HTR-8/SVneo (cell line): ENCODE measurements at places on chromosomes 11 and 22.

- no peak for DNase-seq
Observed at GRCh38 chr11:12269446-12270214, 107.7 kb upstream of the PARVA start.

DNA sequence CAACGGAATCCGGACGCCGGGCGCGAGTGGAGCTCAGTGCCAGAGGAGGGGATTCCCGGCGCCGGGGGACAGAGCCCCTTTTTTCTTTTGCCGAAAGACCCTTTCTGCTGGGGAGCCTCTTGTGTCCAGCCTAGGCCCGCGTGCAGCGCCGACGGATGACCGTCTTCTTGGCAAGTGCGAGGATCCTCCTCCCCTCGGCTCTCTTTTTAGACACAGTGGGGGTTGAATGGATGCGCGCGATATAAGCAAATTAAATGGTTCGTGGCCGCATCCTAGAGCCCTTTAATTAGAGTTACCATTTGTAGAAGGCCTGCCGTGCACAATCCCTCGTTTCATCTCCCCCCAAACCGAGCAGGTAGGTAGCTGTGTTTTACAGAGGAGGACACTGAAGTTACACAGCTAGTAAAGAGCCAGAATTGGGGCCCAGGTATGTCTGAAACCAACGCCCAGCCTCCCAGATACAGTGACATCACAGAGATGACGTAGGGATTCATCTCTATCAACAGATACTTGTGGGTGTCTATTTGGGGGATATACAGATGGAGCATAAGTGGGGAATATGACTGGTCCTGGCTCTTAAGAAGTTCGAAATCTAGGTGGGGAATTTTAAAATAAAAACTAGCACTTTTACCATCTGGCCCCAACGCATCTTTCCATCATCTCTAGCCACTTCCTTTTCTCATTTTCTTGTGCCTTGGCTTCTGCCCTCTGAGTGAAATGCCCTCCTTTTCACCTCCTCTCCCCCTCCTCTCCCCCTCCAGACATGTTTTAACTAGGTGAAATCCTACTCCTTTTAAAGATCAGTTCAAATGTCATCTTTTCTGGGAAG lies 875 bp downstream of the TCP11L1 start:
- DNase-seq, result no peak

DNA sequence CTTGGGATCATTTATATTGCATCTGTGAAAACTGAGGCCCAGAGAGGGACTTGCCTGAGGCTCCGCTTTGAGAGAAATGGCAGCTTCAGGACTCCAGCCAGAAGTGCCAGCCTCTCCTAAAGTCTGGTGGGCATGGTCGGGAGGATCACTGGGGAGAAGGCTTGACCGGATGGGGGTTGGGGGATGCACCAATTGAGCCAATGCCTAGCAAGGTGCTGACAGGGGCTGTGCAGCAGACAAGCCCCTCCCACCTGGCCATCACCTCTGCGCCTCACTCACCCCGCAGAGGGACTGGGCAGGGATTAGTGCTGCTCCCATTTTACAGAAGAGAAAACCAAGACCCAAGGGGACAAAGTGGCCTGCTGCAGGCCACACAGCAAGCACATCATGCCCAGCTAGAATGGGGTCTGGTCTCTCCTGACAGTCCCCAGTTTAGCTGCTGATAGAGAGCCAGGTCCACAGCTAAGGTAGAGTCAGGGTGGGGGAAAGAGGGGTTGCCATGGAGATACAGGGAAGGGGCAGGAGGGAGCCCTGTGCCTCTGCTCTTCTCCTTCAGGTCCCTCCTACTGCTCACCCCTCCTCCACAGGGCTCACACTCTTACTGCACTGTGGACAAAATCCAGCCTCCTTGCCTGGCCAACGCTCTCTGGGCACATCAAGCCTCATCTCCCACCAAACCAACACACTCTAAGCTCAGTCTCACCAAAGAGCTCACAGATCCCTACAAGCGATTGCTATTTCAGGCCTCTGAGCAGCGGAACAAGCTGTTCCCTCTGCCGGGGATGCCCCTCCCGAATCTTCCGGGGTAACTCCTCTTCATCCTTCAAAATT lies 29.5 kb downstream of the TEF start:
- DNase-seq, result no peak

DNA sequence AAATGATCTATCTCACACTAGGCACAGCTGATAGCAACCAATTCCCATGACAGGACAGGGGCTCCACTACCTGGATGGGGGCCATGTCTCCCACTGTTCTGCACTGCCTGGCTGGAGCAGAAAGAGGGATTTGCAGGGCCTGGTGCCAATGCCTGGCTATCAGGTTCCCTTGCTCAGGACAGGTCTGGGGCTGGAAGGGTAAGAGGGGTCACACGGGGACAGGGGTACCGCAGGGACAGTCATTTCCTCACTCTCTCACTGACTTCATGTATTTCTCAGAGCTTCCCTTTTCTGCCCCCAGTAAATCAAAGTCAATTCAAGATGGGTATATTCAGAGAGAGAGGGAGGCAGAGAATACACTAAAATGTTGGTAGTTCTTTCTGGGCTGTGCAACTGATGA lies 119.1 kb upstream of the CSNK2A3 start:
- DNase-seq, result no peak

DNA sequence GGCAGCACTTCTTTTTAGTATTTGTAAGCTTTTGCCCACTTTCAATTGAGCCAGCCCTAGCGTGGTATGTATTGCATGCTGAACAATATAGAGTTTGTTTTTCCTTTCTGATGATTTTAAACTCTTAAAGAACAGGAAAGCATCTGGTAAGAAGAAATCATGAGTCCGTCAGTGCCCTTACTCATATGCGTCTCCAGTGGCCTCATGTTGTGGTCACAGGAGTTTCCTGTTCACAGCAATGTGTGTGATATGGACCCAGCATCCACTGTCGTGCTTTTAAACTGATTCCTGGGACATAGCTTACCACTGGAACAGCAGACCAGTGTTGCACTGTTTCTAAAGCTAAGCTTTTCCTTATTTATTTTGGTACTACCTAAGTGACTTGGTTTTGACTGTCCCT lies 40.1 kb downstream of the BID start:
- DNase-seq, result no peak

- peak; percentile 72 for DNase-seq
Observed at GRCh38 chr11:32809313-32809712, 14.9 kb upstream of the CCDC73 start.

- DNase-seq, result peak; percentile 46
Observed at GRCh38 chr11:17550450-17551346, 3.6 kb downstream of the OTOG start.

DNA sequence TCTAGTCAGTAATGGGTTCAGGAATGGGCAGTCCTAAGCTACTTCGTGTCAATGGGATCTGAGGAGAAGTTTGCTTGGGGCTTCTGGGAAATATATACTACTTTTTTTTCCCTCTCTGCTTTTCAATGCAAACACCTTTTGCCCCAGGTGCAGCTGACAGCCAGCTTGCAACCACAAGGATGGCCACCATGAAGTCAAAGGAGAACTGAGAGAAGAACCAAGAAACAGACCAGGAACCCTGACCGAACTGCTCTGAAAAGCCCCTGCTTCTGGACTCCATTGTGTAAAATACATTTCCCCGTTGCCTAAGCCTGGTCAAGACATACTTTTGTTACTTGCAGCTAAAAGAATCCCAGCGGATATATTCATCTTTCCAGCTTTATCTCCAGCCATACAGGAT lies 20.1 kb upstream of the CD44 start:
- DNase-seq, result no peak

DNA sequence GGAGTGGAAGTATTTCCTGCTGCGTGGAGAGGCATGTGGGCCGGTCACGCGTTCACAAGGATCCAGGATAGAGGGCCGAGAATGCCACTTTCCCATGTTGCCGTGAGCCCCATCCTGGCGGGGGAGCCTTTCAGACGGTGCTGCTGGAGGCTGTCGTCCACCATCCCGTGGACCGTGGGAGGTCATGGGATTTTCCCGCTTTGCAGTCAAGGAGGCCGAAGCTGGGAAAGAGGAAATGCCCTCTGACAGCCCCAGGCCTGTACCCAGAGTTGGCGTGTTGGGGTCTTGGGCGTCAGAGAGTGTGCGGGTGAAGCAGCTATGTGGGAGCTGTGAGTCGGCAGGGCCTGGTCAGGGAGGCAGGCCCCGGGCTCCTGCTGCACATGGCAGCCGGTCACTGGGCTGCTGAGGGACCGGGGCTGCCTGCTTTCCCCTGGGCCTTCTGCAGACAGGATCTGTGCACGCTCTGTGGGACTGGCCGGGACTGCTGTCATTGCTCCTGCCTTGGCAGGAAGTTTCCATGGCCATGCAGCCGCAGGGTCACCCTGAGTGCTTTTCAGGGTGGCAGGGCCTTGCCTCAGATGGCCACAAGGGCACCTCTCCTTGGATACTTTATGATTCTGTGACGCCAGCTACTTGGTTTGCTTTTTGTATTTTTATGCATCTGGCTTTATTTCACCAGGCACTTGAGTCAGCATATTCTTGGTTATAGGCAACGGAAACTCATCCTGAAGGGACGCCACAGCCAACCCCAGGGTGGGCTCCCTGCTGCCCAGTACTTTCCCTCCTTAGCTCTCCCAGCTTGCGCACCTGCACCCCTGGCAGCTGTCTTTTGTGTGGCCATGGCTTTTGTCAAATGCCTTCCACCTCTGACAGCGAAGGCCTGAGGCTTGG lies 52.4 kb downstream of the AP2A2 start:
- no peak for DNase-seq

- peak; percentile 54 for DNase-seq
Observed at GRCh38 chr22:41308054-41308453, 6.7 kb downstream of the ZC3H7B start.

DNA sequence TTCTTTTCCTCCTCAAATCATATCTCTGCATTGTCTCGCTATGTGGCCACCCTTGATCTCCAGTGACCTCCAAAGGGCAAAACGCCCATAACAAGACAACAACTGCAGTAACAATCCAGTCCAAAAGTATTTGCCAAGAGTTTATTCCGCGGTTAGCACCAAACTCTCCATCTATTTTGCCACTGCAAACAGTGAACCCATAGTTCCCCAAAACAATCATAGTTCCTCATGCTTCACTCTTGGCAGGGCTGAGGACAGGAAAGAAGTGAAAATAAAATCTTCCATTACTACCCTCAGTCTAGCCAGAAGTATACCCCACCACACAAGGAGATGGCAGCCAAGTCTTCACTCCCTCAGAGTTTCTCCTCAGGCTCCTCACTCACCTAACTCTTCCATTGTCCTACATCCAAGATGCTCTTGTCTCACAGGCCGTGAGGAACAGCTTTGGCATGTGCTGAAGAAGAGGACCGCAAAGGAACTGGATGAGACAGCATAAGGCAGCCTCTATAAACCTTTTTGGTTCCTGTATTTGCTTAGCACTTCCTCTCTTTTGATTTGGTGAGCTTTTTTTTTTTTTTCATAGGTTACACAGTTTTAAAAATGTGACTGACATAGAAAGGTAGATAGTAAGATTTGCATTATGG lies at the start of gene LPXN:
Gene LPXN (minus strand): TSS at position 480 of the 644 bp plus-strand sequence. CDS start 84 bp downstream, at position 396.
- no peak for DNase-seq

DNA sequence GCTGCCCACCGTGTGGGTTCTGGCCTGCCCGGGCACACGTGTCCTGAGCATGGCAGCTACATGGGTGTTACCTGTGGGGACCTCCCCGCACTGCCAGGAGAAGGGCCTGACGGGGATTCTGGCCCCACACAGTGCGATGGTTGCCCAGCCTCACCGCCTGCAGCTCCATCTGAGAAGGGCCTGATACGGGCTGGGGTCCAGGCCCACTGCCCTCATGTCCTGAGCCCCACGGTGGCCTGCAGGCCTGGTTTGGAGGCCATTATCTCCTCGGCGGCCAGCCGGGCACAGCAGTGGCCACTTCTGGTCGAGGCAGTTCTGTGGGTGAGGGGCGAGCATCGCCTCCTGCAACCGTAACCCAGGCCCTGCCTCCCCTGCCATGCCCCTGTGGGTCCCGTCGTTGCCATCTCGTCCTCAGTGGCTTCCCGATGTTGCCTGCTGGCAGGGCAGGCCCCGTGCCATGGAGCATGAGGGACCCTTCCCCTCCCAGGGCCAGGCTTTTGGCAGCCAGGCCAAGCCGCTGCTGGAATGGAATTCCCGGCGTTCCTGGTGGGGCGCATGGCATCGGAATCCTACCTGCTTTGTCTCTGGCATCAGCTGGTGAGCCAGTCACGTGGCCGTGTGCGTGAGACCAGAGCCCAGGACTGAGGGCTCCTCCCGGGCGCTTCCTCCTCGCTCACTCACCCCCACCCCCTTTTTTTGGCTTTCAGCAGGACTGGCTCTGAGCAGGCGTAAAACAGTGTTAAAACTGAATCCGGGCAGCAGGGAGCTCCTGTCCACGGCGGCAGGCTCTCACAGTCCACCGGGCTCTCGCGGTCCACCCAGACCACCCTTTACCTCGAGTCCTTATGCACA lies 71.9 kb upstream of the PPARA start:
- DNase-seq, result no peak

DNA sequence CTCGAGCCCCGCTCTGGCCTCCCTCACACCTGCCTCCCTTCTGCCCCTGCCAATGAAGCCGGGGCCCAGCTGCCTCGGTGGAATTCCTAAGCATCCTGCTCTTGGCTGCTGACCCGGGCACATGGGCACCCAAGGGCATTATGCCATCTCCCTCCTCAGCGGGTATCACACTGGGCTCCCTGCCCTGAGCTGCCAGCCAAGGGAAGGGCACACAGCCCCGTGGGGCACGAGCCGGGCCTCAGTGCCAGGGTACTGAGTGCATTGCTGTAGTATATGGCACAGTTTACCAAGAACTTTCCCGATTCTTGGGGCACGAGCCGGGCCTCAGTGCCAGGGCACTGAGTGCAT lies 43.8 kb upstream of the JAM3 start:
- no peak for DNase-seq

- no peak for DNase-seq
Observed at GRCh38 chr11:47212938-47213337, 1.8 kb upstream of the DDB2 start.

GRCh38 chr11:129997513-129997912 lies 5.1 kb downstream of the PRDM10 start:
- DNase-seq, result no peak

- no peak for DNase-seq
Observed at GRCh38 chr22:49916831-49917230, 1.4 kb downstream of the ALG12 start.

DNA sequence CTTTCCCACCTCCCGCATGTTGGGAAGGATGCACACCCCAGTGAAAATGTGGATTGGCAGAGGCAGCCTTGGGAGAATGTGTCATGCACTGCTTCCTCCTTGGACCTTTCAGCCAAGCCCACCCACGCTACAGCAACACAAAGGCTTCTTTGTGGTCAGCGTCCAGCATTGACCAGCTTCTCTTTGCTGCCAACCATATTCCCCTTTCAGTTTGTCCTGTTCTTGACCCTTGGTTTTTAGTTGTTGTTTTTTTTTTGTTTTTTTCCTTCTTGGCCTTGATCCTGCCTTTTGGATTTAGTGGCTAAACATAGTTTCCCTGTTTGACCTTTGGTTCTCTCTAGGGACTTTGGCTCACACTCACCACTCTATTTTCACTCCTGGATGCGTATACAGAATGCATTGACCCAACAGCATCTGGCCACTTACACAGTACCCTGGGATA lies 573.6 kb downstream of the INSC start:
- no peak for DNase-seq
